A549 treated with AZD2906 at 1 μM for 4 hours (cell line): ENCODE measurements at places on chromosomes 12 and 14. TPM values are rescaled to one million over a fixed set of nuclear protein-coding genes. Genes with fewer than 3 reads are reported as not detected.

The PLD4 gene
- 0.05 to 0.15 TPM (median 0.09 TPM) in 5 replicates for total RNA-seq

The GPRC5A gene
- 201 to 268 TPM (median 236 TPM) in 5 replicates for total RNA-seq

The ACTR10 gene
- total RNA-seq: 43.6 to 50.1 TPM (median 44.4 TPM) in 5 replicates

The PLEKHG3 gene
- 18.6 to 25.6 TPM (median 24.8 TPM) in 5 replicates for total RNA-seq

The GSG1 gene
- 0.59 to 1.2 TPM (median 0.71 TPM) in 5 replicates for total RNA-seq

The RHOJ gene
- total RNA-seq: not detected in 5 replicates

The C12orf54 gene
- total RNA-seq: not detected in 5 replicates

The SRGAP1 gene
- total RNA-seq: 9.3 to 12.2 TPM (median 9.8 TPM) in 5 replicates

The PAPLN gene
- total RNA-seq: 4.6 to 5.1 TPM (median 4.6 TPM) in 5 replicates

The IGFBP6 gene
- 143 to 250 TPM (median 245 TPM) in 5 replicates for total RNA-seq

The CACNA2D4 gene
- total RNA-seq: 0.06 TPM in 1 of 5 replicates, not detected in the others
